T-helper 2 cell treated with Interferon-gamma antibody and Interleukin-4, amounts not matched to agents 100 ng/mL and 5 ng/mL, for 36 hours (primary cell): ENCODE measurements at places on chromosomes 12 and 14. TPM values are rescaled to one million over a fixed set of nuclear protein-coding genes. Genes with fewer than 3 reads are reported as not detected.

Gene ENDOU
- total RNA-seq: 0.07 TPM in 1 of 2 replicates, not detected in the other

Gene FAM177A1
- total RNA-seq: 37.3 and 38.5 TPM in 2 replicates

Gene LIMA1
- total RNA-seq: 85.7 and 86.0 TPM in 2 replicates

Gene MIPOL1
- total RNA-seq: not detected in 2 replicates

Gene NT5DC3
- total RNA-seq: 5.4 and 5.8 TPM in 2 replicates

Gene ADAMTS20
- total RNA-seq: not detected in 2 replicates

Gene CCDC196
- not detected in 2 replicates for total RNA-seq

Gene KRT6C
- total RNA-seq: not detected in 2 replicates

Gene RNASE12
- total RNA-seq: not detected in 2 replicates
